ENCODE measurements at places on chromosomes 3 and 15. TPM values are rescaled to one million over a fixed set of nuclear protein-coding genes. Genes with fewer than 3 reads are reported as not detected.

GRCh38 chr15:75775296-75776064 is 62.8 kb upstream of the CSPG4 start:
- no peak for DNase-seq

Gene IFT57
- total RNA-seq: 30.9 TPM

DNA sequence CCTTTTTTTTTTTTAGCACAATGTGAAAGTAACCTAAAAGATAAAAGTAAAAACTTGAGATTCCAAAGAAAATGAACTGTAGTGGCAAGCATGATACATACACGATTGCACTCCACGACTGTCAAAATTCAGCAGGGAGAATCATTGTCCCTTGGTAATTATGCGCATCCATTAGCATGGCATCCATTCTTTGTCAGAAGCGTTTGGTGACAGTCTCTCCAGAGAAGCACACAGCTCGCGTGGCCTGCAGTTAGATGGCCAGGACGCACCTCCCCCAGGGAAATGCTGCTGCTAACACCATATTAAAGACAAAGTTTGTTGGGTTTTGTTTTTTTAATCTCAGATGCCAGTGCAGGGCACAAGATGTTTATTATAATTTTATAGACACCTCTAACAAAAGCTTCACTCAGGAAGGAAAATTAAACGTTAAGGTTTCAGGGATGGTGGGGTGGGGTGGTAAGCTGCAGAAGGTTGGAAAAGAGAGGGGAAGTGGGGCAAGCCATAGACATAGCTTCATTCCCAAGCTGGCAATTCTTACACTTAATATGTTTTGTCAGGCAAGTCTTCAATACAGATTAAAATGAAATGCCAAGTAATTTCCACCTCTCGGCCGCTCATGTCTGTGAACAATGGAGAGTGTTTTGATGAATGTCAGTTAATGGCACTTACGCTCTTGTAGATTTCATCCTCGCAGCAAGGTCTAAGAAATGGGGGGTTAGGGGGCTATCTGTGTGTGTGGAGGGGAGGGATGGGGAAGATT is 142.8 kb upstream of the TOPAZ1 start:
- DNase-seq: no peak

Gene GRIP2
- not detected for total RNA-seq

GRCh38 chr3:128267541-128267940 is 114.3 kb downstream of the EEFSEC start:
- DNase-seq: no peak

Gene LAMB2
- not detected for total RNA-seq

Gene CD200R1
- 1.8 TPM for total RNA-seq

- no peak for DNase-seq
Observed at GRCh38 chr3:48433472-48434118, 3.7 kb upstream of the PLXNB1 start.

Gene CFAP100
- total RNA-seq: not detected

DNA sequence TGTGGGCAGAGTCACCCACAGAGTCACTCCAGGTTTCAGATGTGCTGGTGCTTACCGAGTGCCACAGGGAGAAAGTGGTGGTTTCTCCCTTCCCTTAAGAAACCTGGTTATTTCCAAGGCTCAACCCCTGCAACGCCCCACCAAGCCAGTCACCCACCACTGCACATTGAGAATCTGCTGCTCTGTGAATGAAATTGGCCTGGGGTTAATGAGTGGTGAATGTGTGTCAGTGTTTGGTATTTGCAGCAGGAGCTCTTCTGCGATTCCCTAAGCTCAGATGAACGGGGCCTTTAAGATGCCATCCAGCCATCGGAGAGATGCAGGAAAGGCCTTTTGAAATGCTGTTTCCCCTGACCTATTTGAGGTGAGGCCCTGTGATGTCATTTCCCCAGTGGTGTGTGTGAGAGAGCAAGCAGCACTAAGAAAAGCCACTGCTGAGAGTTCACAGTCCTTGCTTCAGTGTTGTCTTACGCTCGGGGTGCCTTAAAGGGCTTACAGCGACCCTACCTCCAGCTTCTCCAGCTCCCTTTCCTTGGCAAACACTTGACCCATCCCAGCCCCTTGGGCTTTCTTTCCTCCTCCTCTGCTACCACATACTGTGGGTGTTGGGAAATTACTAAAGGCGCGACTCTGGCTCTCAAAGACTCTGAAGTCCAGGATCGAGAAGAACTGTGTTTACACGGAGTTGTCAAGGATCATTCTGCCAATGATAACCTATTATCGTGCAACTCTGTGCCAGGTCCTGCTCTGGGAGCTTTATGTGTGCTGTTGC is 68.9 kb downstream of the SMAD3 start:
- peak; percentile 84 for DNase-seq

DNA sequence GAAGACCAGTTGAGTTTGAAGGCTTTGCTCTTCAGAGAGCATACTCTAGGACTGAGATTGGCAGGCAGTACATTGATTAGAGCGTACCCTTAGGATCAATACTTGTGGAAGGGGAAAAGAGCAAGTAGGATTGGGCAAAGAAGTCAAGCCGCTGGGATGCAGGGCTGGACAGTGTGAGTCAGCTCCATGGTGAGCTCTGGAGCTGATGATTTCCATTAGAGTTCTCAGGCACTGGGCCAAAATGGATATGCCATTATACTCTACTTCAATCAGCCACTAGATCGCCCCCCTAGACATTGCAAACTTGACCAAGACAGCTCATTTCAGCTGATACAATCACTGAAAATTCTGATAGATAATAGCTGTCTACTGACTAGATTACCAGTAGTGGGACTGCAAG is 432.7 kb upstream of the ALCAM start:
- DNase-seq: no peak

- DNase-seq: no peak
Observed at GRCh38 chr3:132344666-132345280, 27.6 kb downstream of the ACP3 start.

GRCh38 chr15:92571824-92572223 is 83.8 kb downstream of the FAM174B start:
- no peak for DNase-seq

Gene EIF5A2
- 9.5 TPM for total RNA-seq

- no peak for DNase-seq
Observed at GRCh38 chr3:64508140-64508539, 179.7 kb downstream of the ADAMTS9 start.

- no peak for DNase-seq
Observed at GRCh38 chr3:51549311-51549710, 10.8 kb downstream of the RAD54L2 start.

GRCh38 chr3:187798531-187799530 is 53.6 kb upstream of the BCL6 start:
- DNase-seq: peak; percentile 49

DNA sequence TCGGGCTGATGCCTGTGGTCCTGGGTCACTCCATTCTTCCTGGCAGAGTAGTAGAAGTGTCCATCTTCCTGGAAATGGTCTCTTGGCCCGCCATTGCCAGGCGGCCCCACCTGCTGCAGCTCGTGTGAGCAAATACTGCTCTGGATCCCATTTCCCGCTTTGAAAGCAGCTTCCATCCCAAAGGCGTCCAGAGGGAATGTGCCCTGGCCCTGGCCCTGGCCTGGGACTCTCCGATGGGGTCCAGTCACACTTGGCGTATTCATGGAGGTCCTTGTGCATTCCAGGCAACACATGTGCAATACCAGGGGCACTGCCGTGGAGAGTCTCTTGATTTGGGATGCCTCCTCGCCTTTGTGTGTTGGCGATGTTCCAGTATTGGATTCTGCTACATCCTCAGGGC is 111.1 kb downstream of the SNRPN start:
- DNase-seq: no peak

GRCh38 chr3:99534951-99535704 is 103.3 kb upstream of the COL8A1 start:
- DNase-seq: no peak

DNA sequence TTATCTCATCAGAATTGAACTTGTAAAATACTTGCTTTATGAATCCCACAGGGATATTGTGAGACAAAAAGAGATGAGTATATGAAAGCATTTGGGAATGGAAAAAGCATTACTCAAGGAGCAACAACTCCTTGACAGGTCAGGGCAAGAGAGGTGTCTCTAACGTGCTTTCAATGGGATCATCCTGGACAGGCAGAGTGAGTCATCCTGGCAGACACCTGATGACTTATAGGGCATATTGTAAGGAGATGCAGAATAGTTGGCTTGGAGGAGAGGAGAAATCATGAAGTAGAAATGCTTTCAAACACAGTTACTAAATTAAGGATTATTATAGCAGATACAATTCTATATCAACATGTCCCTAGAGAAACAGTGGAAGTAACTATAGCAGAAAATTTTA is 71.9 kb upstream of the THSD4 start:
- no peak for DNase-seq

- DNase-seq: no peak
Observed at GRCh38 chr3:47515864-47516319, 2.4 kb upstream of the ELP6 start.

DNA sequence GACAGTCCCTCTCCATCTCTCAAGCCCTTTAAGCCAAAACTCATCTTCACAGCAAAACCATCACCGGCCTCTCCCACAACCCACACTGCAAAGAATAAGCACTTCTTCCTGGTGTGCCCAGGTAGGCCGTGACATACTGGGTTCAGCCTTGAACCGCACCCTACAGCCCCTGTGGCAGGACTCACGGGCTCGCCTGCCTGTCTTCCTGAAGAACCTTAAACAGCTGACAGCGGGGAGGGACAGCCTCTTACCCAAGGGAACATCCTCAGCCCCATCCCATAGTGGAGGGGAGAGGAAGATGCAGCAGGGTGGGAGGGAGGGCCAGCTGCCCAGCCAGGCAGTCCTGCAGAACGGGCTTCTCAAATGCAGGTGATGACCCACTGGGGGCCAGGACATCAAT is 40.2 kb downstream of the TBC1D2B start:
- DNase-seq: no peak

DNA sequence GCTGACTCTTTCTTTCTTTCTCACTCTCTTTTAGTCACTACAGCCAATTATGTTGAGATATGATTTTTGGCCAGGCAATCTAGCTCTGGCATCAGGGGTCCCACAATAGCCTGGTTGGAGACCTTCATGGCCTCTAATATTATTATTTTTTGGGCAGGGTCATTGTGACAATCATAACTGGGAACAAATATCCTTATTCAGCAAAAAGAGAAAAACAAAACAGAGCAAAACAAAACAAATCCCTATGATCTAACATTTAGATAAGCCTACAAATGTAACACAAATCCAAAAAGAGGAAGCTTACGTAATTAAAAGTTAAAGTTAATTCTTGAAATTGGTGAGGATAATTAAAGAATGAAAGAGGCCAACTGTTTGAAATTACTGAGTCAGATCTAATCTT is 640.0 kb downstream of the TUSC7 start:
- no peak for DNase-seq

- peak; percentile 5 for DNase-seq
Observed at GRCh38 chr15:80512726-80513660, 108.8 kb downstream of the ARNT2 start.

DNA sequence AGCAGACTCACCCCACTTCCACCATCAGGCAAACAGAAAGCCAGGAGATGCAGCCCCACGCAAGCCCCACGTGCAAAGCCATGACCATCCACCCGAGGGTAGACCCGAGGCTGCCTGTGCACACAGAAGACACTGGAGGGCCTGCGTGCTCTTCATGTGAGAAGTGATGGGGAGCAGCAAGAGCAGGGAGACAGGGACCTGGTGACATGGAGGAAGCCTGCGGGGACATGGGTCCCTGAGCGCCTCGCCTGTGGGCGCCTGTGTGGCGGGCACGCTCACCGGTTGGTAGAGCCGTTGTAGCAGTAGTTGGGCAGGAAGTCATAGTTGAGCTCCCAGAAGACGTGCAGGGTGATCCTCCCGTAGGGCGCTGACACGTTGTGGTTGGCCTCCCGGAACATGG is 65.0 kb downstream of the NIPA2 start:
- no peak for DNase-seq

GRCh38 chr3:55720614-55721013 is 233.5 kb upstream of the WNT5A start:
- DNase-seq: no peak

Gene FGD5
- total RNA-seq: not detected

Gene CPLX3
- total RNA-seq: 0.11 TPM

Gene PYGO1
- not detected for total RNA-seq

- DNase-seq: no peak
Observed at GRCh38 chr3:181794011-181794790, 82.5 kb downstream of the SOX2 start.

Gene TKT
- 417 TPM for total RNA-seq

- no peak for DNase-seq
Observed at GRCh38 chr3:28521663-28522062, 173.0 kb upstream of the AZI2 start.

DNA sequence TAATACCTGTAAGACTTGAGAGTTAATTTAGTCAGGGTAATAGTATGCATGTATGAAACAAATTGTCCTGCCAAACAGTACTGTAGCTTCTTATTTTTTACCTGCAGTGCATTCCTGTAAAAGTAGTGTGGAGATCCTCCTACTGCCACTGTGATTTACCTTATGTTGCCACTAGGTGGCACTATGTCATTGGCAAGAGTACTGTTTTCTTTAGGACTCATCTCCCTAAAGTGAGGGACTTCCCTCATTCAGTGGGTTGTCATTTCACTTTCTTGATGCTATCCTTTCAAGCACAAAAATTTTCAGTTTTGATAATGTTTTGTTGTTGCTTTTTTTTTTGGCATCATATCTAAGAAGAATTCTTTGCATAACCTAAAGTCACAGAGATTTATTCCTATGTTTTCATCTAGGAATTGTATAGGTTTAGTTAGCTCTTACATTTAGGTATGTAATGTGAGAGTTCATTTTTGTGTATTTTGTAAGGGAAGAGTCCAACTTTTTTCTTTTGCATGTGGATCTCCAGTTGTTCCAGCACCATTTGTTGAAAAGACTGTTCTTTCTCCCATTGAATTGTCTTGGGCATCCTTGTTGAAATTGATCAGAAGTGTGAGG is 105.7 kb downstream of the AKAP13 start:
- DNase-seq: peak; percentile 74

Gene TGM4
- total RNA-seq: not detected

Gene GHRL
- total RNA-seq: not detected

DNA sequence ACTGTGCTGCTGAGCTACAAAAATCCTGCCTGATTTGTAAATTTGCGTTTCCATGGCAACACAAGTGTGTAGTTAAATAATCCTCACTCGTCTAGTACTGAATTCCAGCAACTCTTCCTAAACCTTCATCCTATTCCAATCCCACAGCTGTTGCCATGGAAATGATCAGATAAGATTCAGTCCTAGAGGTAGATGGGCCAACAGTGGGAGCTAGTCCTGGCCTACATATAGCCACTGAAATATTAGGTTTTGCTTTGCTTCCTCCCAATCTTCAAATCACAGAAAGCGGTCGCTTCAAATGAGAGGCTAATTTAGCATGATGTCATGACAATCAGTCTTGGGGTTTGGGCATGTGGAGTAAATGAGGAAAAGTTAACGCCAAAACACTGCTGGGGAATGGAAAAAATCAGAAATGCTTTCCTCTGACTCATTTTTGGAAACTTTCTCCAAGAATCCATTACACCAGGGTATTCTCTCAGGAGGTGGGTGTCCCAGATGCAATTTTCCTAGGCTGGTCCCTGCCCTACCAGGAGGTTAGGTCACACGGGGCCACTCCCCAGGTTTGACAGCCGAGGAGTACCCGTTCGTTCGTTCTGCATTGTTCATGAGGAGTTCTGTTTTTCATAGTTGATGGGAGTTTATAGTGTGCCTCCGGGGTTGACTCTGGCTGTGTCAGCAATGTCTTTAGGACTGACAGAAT is 159.2 kb upstream of the SLCO3A1 start:
- DNase-seq: no peak

GRCh38 chr15:88950600-88951160 is 37.5 kb upstream of the MFGE8 start:
- DNase-seq: no peak

Measured in activated CD8-positive, alpha-beta T cell treated with anti-CD3 and anti-CD28 coated beads for 36 hours (primary cell).